ENCODE measurements at places on chromosomes 5 and 9.

GRCh38 chr5:140925806-140926442 lies at the start of gene PCDHAC1:
TSS of gene PCDHAC1 (plus strand) at chr5:140926299. CDS start at chr5:140926893, 594 bp downstream.
- no peak for DNase-seq

DNA sequence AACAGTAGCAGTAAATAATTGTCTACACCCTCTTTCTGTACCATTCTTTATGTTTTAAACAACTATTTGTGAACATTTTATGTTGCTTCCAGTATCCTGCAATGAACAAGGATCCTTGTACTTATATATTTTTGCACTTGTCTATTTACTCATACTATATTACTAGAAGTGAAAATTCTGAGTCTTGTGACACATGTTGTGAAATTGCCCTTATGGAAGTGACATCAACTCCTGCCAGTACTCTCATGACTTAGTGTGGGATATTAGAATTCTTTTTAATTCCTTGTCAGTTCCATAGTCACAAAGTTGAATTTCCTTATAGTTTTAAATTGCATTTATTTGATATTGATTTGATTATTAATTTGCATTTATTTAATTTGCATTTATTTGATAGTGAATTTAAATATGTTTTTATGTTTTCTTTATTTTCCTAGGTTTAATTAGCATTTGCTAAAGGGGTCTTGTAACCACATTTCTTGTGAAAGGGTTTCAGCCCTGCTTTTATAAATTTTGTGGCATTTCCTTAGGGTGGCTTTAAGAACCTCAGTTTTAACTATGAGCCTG lies 27.7 kb downstream of the PARP8 start:
- no peak for DNase-seq

- DNase-seq: no peak
Measured at GRCh38 chr5:146884066-146884626, 5.6 kb upstream of the PPP2R2B start.

DNA sequence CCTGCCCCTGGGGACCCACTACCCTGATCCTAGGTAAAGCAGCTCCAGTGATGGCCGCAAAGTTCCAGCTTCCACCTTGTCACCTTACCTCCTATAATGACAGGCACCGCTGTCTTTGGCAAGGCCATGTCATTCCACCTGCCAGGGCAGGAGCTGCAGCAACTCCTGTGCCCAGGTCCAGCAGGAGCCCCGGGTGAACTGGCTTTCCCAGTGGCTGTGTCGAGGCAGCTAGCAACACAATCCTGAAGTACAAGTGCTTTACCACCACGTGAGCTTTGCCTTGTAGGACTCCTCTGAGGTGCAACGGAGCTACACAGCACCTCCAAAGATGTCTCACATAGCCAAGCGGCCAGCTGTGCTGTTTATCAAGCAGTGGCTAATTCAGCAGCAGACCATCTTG lies 20.7 kb upstream of the MGAT1 start:
- DNase-seq: no peak

DNA sequence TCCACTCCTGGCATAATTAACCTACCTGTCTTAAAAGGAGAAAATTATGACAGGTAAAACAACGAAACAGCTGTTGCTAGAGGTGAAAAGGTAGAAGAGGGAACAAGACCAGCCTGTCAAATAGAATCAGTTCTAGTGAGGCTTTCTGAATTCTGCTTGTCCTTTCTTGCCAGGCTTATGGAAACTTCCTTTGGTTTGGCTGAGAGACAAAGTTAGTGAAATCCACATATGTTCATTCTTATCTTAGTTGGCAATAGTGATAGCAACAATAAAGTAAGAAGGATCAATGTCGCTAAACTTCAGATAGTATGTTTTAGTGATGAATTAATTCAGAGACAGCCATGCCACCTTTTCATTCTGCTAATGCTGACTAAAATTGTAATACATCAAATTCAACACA lies 34.4 kb downstream of the HAPLN1 start:
- no peak for DNase-seq

DNA sequence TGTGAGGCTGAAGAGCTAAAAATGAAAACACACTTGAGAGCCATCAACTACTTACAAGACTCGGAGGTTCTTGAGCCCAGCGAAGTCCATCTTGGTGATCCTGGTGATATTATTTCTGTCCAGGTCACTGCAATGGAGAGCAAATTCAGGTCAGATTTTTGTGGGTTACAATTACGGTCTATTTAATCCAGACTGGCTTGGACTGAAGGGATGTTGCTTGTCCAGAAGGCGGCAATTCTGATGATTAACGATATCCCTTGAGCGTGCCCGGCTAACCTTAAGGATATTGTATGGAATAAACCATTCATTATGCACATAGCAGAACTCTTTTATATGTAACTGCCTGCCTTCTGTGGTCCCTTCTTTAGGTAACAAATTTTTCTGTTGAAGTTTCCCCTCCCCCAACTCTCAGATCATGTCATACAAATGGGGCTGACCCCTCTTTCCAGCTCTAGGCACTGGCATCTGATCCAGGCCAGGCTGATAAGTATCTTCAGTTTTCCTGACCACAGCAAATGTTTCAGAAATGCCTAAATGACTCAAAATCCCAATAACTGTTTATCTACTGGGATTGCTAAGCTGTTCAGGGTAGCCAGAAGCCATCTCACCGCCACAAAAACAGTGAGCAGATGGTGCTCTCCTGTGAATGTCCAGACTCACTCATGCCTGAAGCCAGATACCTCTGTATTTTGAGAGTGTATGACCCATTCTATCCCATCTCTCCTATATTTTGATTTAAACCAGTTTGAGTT lies 49.4 kb downstream of the SLIT3 start:
- no peak for DNase-seq

DNA sequence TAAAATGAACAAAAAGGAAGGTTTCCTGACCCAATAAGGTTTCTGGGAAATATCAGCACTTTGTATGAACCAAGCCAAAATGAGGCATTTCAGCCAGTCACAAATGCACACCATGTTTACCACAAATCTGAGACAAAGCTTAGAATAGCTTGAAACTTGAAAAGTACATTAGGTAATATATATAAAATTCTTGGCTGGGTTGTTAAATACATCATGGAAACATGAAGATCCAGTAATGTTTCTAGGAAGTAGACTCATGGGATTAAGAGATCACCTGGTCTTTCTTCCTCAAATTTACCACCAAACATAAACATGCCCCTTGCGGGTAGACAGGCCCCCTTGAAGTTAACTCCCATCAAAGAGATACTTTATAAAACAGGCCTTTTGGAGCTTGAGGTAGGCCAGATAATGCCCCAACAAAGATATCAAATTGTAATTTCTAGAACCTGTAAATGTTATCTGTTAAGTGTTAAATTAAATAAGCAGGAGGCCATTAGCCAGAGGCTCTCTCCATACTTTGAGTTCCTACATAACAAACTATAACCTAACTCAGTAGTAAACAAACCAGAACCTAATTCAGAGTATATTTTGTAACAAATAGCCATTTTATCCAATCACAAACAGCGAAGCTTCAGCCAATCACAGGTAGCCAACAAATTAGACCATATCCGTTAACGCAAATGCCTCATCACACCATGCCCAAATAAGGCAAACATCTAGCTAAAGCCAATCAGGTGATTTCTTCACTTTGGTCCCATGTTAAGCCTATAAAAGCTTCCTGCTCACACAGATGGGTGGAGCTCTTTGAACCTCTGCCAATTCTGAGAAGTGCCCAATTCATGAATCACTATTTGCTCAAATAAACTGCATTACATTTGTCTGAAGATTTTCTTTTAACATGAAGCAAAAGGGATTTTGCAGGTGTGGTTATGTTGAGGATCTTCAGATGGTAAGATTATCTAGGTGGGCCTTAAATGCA lies 127.9 kb upstream of the TARS1 start:
- peak; percentile 65 for DNase-seq
